Stimulated activated CD4-positive, alpha-beta T cell treated with anti-CD3 and anti-CD28 coated beads, Interleukin-4, amount 100 ng/mL, for 24 hours (primary cell): ENCODE measurements at places on chromosomes 3 and 15.
A peak's percentile ranks its signal among the peaks of the same experiment; 100 is the strongest.

GRCh38 chr15:101359365-101359947, 64.4 kb upstream of the SNRPA1 start:
- DNase-seq: no peak

DNA sequence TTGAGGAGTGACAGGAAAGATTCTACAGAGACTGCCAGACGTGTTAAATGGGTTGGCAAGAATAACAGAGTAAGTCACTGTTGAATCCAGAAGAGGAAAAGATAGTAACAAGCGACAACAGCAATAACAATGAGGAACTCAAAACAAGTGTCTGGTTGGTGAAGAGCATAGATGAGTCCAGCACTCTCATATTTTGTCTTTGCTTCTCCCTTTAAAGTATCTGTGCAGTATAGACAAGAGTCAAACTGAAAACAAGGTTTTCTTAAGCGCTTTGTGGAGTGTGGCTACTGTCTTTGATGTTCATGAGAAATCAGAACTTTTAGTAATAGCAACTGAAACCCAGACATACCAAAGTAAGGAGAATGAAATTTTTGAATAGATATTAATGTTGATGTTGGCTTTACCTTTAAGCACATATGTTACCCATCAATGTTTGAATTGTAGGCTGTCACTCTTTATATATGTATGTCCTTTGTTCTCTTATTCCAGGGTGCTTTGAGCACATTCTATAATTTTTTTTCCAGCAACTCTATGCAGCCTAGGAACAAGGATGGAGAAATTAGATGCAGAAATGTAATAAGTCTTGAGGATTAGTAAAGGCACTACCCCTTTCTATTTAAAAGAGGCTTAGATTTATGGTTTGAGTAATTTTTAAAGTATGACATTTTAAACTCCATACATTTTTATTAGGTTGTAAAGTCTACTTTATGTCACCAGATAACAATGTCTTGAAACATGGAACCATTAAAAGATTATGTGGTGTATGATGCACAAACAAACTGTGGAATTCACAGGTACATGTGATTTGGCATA, 185.5 kb downstream of the NFKBIZ start:
- DNase-seq: no peak

DNA sequence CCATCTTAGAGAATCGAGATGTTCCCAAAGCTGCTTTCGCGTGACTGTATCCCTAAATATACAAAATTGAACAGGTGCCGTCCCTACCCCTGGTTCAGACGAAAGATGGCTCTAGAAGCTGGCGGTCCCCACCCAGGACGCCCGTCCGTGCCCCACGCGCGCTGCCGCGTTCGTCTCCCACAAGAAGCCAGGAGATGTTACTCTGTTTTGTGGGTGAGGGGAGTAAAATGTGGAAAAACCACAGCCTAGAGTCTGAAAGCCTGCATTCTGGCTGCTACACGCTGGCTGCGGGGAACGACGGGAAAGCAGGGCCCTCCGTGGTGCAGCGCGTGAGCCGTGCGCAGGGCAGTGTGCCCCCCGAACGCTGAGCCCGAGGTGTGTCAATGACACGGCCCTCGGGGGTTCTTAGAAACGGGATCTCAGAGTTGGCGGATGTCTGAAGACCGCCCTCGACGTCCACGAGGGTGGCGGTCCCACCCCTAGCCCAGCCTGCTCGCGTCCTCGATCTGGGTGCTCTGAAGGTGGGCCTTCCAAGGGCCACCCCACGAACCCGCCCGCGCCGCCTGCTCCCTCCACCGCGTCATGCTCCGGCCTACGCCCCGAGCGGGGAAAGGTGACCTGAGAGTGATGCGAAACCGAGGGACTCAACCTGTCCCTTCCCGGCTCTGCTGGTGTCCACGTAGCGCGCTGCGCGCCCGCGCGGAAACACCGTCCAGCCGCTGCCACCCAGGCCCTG, 95.6 kb downstream of the OCA2 start:
- DNase-seq: no peak

GRCh38 chr15:73682600-73683090, 1.5 kb upstream of the CD276 start:
- no peak for DNase-seq

DNA sequence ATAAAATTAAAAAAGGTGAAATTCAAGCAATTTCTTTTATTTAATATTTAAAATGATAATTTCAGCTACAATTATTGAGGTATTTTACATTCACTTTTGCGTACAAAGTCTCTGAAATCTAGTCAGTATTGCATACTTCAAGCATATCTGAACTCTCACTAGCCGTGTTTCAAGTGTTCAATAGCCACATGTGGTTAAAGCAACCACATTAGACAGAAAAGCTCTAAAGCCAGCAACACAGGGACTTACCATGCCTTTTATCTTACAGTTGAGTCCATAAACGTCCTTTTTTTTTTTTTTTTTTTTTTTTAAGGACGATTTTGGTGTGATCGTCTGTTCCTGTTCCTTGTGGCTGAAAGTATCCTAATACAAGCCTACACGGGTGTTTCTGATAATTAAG, 257.0 kb upstream of the RGMA start:
- DNase-seq: no peak

DNA sequence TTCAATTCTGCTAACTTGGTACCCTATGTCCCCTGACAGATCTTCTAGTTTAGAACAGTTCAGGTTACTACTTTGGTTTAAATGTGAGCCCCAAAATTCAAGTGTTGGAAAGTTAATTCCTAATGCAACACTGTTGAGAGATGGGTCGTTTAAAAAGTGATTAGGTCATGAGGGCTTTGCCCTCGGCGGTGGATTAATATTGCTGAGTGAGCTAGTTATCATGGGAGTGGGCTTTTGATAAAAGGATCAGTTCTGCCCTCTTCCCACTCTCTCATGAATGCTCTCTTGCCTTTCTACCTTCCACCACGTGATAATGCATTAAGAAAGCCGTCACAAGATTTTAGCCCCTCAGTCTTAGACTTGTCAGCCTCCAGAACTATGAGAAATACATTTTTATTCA, 72.1 kb downstream of the BTLA start:
- no peak for DNase-seq

DNA sequence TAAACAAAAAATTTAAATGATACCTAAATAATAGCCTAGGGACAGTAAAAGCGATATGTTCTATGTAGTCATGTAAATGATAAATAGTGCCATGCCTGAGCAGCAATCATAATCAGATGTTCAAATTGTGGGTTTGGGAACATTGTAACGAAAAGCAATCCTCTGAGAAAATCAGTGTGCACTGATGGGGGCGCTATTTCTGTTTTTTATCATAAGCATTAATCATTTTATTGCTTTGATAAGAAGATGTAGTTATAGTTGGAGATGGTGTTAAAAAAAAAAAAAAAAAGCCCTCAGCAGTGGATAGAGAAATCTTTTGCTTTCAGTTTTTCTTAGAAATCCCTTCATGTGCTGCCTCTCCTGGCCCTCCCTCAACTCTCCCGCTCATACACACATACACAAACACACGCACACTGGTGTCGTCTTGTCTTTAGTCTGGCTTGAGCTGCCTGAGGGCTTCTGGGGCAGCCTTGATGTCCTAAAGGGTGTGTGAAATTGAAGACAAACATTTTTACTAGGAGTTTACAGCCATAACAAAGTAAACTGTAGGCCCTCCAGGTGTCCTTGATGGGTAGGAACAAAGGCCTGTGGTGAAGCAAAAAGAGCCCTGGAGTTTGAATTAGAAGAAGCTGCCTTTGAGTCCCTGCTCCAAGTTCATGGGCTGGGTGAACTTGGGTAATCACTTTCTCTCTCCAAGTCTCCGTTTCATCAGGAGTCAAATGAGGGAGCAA, 428.1 kb downstream of the SOX2 start:
- no peak for DNase-seq

DNA sequence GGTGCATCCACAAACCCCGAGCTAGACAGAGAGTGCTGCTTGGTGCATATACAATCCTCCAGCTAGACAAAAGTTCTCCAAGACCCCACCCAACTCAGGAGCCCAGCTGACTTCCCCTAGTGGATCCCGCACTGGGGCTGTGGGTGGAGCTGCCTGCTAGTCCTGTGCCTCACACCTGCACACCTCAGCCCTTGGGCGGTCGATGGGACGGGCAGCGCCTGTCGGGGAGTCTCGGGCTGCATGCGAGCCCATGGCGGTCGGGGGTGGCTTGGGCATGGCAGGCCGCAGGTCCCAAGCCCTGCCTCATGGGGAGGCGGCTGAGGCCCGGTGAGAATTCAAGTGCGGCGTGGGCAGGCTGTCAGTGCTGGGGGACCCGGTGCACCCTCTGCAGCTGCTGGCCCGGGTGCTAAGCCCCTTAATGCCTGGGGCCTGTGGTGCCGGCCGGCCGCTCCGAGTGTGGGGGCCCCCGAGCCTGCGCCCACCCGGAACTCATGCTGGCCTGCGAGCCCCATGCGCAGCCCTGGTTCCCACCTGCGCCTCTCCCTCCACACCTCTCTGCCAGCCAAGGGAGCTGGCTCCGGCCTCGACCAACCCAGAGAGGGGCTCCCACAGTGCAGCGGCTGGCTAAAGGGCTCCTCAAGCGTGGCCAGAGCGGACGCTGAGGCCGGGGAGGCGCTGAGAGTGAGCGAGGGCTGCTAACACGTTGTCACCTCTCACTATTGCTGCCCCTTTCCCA, 31.0 kb downstream of the ZNF589 start:
- DNase-seq: no peak

- DNase-seq: no peak
Observed at GRCh38 chr3:175238801-175239200, 379.7 kb downstream of the NAALADL2 start.

DNA sequence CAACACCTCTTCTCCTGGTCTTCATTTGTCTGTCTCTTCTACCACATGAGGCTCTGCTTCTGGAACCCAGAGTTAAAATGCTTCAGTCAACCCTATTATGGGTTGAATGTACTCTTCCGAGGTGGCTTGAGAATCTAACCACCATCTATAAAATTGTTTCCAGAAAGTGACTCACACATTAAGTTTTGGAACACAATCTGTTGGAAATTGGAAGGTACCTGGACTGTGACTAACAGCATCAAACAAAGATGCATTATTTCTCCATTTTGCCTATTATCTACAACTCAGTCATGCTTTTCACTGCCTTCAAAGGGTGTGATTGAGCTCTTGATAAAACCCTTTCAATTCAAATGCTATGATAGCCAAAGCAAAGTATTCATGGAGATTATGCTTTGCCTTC, 499.0 kb upstream of the SEMA6D start:
- DNase-seq: no peak

GRCh38 chr15:49471733-49472132, 48.7 kb downstream of the FGF7 start:
- no peak for DNase-seq

GRCh38 chr3:167843481-167843880, 108.0 kb downstream of the SERPINI1 start:
- DNase-seq: no peak

GRCh38 chr3:41448396-41448795, 249.1 kb downstream of the CTNNB1 start:
- no peak for DNase-seq

GRCh38 chr3:65672871-65673815, 365.6 kb downstream of the MAGI1 start:
- DNase-seq: peak; percentile 3

GRCh38 chr3:138974462-138974861, 27.4 kb downstream of the FOXL2NB start:
- no peak for DNase-seq

- no peak for DNase-seq
Observed at GRCh38 chr3:119571688-119572087, 7.6 kb upstream of the ADPRH start.
